ENCODE measurements at places on chromosomes 2 and 18. TPM values are rescaled to one million over a fixed set of nuclear protein-coding genes. Genes with fewer than 3 reads are reported as not detected.
A peak's percentile ranks its signal among the peaks of the same experiment; 100 is the strongest.

DNA sequence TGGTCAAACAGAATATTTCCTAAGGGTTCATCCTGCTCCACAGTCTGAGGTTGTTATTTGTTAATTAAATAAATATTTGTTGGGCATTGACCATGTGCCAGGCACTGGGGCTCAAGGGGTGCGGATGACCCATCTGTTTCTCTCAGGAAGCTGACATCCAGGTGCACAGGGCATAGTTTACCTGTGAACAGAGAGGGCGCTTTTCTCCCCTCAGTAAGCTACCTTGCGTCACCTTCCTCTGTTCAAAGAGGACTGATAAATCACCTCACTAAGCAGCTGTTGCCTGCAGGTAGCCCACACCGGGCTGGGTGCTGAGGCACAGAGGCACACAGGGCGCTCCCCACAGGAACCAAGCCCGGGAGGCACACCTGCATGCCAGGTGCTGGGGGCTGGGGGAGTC lies 41.6 kb downstream of the SH3RF3 start:
- DNase-seq, result peak; percentile 66

- DNase-seq, result no peak
Observed at GRCh38 chr2:11329776-11330175, 14.7 kb downstream of the ROCK2 start.

GRCh38 chr18:79105455-79105854 lies 36.3 kb downstream of the ATP9B start:
- DNase-seq, result no peak

DNA sequence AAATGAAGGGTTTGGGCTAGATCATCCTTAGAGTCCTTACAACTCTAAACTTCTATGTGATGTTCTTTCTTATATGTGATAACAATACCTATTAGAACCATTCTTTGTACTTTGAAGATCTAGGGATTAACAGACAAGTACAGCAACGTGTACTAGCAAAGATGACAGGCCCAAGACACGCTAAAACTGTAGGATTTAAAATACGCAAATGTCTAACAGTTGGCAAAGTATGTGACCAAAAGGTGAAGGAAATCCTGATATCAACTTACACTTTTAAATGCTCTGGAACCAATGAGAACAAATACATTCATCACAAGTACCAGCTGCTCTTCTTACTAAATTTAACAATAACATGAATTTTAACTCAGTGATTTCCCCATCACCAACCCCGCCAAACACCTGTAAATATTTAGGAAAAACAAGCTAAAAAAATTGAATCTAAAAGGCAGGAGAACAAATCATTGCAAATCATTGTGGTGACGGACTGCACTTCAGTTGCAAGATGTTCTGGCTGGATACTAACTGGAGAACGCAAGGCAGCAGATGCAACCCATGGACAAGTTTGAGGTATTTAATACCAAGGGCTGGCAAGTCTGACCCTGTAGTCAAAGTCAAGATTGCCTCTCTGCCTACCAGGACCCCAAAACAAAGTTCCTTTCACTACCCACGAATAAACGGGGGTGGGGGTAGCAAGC lies 1.4 kb downstream of the ANKRD44 start:
- no peak for DNase-seq

Gene CHRNA1
- total RNA-seq, result not detected

GRCh38 chr2:142422769-142423168 lies 292.0 kb upstream of the LRP1B start:
- no peak for DNase-seq

GRCh38 chr2:223537115-223537514 lies 65.0 kb downstream of the SCG2 start:
- DNase-seq, result no peak

GRCh38 chr18:50126471-50126870 lies 68.5 kb downstream of the MYO5B start:
- no peak for DNase-seq

Data from H7 (cell line).